ENCODE measurements at places on chromosomes 2 and 18. TPM values are rescaled to one million over a fixed set of nuclear protein-coding genes. Genes with fewer than 3 reads are reported as not detected.

Gene RHOB
- total RNA-seq = 105 TPM

Gene ATP6V1B1
- not detected for total RNA-seq

Gene TGFBRAP1
- total RNA-seq = 34.0 TPM

Gene AOX1
- total RNA-seq = 8.4 TPM

Gene ACKR3
- total RNA-seq = 1.7 TPM

Gene GREB1L
- total RNA-seq = 4.0 TPM

Gene IRS1
- 6.6 TPM for total RNA-seq

Gene SERPINB4
- total RNA-seq = not detected

Gene SPDYA
- total RNA-seq = not detected

Gene CHRNG
- total RNA-seq = not detected

Gene TMEM200C
- not detected for total RNA-seq

Gene CYP1B1
- 0.38 TPM for total RNA-seq

Gene UGT1A5
- total RNA-seq = not detected

Gene SNX17
- total RNA-seq = 226 TPM

Gene RAB6C
- total RNA-seq = not detected

Gene SPATA3
- total RNA-seq = not detected

Gene SLC5A6
- total RNA-seq = 67.4 TPM

Gene WNT10A
- 1.5 TPM for total RNA-seq

Gene CROCC2
- total RNA-seq = not detected

Gene COL4A4
- total RNA-seq = 0.41 TPM

Gene L3MBTL4
- total RNA-seq = not detected

Gene DNAJC10
- total RNA-seq = 152 TPM

Gene KRTCAP3
- not detected for total RNA-seq

Gene TRABD2A
- total RNA-seq = 10.6 TPM

Gene TMEM37
- total RNA-seq = 0.12 TPM
